NCI-H187 (cell line): ENCODE measurements at places on chromosomes 1 and 21.
A peak's percentile ranks its signal among the peaks of the same experiment; 100 is the strongest.

- DNase-seq = no peak
Measured at GRCh38 chr1:23978805-23979204, 1.3 kb downstream of the SRSF10 start.

DNA sequence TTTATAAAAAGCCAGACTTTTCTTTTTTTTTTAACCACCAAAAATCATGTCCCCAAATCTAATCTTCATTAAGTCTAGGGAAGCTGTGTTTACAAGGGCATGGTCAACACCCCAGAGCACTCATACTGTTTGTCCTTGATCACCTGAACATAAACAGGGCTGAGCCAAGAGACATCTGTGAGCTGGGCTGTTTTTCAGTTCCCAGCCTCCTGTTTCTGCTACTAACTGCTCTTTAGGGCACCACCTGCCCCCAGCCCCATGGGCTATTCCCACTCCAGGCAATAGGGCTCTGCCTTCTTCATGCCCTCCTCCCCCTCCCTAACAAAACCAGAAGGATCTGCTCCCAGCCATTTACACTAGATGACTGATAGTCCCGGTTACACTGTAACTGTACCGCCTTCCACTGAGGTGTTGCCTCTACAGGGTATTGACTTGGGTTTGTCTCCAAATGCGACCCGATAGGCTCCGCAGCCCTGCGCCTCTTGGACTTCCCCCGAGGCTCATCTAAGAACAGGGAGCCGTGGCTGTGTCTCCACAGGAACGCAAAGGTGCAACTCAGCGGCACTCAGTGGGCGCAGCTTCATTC is 11.7 kb upstream of the SLC26A9 start:
- DNase-seq = peak; percentile 32

GRCh38 chr1:209870151-209870831 is 42.5 kb downstream of the UTP25 start:
- no peak for DNase-seq

GRCh38 chr1:92924501-92924900 is 36.8 kb downstream of the DIPK1A start:
- no peak for DNase-seq

- DNase-seq = no peak
Measured at GRCh38 chr1:213492161-213493041, 441.4 kb downstream of the RPS6KC1 start.

GRCh38 chr1:41305576-41306363 is 55.5 kb upstream of the FOXO6 start:
- DNase-seq = no peak

- no peak for DNase-seq
Measured at GRCh38 chr1:88079036-88079435, 605.0 kb upstream of the PKN2 start.

GRCh38 chr1:88645886-88646285 is 38.2 kb upstream of the PKN2 start:
- no peak for DNase-seq

DNA sequence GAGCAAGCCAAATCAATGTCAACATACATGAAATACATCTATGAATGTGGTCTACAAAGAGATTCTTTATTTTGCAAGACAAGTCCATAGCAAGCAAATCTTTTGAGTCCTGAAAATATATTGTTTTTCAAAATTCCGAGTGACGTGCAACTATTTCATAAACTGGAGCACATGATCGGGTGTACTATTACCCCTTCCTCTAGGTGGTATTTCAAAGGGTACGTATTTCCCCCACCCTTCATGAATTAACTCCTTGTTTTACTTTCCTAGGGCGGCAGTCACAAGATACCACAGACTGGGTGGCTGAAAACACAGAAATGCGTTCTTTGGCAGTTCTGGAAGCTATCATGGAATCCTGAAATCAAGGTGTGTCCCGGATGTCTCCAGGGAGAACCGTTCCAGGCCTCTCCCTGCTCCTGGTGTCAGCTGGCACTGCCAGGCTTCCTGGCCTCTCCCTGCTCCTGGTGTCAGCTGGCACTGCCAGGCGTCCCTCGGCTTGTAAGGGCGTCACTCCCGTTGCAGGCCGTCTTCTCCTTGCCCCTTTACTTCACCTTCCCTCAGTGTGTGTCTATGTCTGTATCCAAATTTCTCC is 55.3 kb downstream of the RIPK4 start:
- DNase-seq = no peak

GRCh38 chr1:23483321-23484252 is at the start of gene ASAP3:
Gene ASAP3 (minus strand): TSS chr1:23484179. CDS start chr1:23484133, 46 bp downstream.
- DNase-seq = no peak

GRCh38 chr1:56286506-56286905 is 292.9 kb downstream of the PLPP3 start:
- DNase-seq = no peak
